ENCODE measurements at places on chromosomes 6 and 20. TPM values are rescaled to one million over a fixed set of nuclear protein-coding genes. Genes with fewer than 3 reads are reported as not detected.

GRCh38 chr6:132199343-132199742 lies 201.9 kb downstream of the MOXD1 start:
- no peaks in the 10 kb centered on the region for H3K27me3 ChIP-seq
- DNase-seq: peak; percentile 90
- no peaks in the 10 kb centered on the region for H3K36me3 ChIP-seq
- H3K4me1 ChIP-seq: peaks cover 9% of the 10 kb centered on the region

- DNase-seq: no peak
- H3K27me3 ChIP-seq: peaks cover 4% of the 10 kb centered on the region
- no peak overlapping the region for H3K4me3 ChIP-seq
- no peaks in the 10 kb centered on the region for H3K4me1 ChIP-seq
- no peak overlapping the region for H3K27ac ChIP-seq
Observed at GRCh38 chr6:96907498-96907897, 9.8 kb upstream of the NDUFAF4 start.

DNA sequence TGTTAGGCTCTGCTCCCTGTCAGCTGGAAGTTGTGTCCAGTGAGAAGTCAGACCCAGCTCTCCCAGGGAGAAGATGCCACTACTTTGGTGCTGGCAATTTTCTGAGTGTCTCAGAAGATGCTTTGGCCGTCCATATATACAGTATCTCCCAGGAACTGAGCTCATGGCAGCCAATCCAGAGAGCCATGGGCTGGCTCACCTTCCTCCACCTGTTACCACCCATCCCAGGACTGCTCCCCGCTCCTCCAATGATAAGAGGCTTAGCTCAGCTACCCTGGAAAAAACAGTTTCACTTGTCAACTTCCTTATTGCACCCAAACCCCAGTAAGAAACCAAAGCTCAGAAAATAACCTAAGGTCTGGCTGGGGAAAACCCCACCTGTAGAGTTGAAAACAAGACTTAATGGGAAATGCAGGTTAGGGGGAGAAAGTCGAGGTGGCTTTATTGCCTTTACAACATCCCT lies at the start of gene BNIP5:
Gene BNIP5, minus strand, starts transcription at position 110 of the 463 bp plus-strand sequence. CDS start 6,198 bp downstream, outside the sequence.
- H3K4me1 ChIP-seq: peaks cover 25% of the 10 kb centered on the region
- no peak within 1 kb of the TSS for H3K27ac ChIP-seq
- peaks cover 47% of the 10 kb centered on the region for H3K27me3 ChIP-seq
- H3K36me3 ChIP-seq: no peaks in the 10 kb centered on the region

GRCh38 chr6:90574610-90575009 lies 12.3 kb downstream of the MAP3K7 start:
- no peak for DNase-seq
- no peak overlapping the region for H3K27ac ChIP-seq
- no peaks in the 10 kb centered on the region for H3K4me1 ChIP-seq
- H3K27me3 ChIP-seq: no peaks in the 10 kb centered on the region

GRCh38 chr6:116476002-116476678 lies 15.0 kb downstream of the CALHM6 start:
- no peaks in the 10 kb centered on the region for H3K4me1 ChIP-seq
- H3K27me3 ChIP-seq: no peaks in the 10 kb centered on the region
- H3K36me3 ChIP-seq: no peaks in the 10 kb centered on the region
- no peak overlapping the region for H3K27ac ChIP-seq

DNA sequence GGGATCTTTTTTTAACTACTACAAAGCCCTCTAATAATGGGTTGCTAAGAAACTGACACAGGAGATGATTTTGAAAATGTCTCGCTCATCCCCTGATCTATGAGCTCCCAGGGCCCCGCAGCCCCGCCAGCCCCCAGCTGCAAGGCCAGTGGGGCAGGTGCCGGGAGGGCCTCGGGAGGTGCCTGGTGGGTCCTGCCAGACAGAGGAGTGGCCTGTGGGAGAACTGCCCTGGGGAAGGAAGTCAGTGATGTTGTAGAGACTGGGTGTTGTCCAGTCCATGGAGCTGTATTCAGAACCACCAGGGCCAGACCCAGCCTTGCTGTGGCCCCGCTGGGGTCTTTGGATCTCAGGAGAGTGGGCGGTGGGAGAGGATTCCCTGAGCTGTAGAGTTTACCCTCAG lies 258.7 kb downstream of the TAF4 start:
- no peak for DNase-seq
- H3K4me1 ChIP-seq: peaks cover 38% of the 10 kb centered on the region
- peaks cover 46% of the 10 kb centered on the region for H3K27me3 ChIP-seq
- no peaks in the 10 kb centered on the region for H3K36me3 ChIP-seq

GRCh38 chr6:52491203-52492069 lies 71.3 kb downstream of the EFHC1 start:
- no peaks in the 10 kb centered on the region for H3K4me1 ChIP-seq
- H3K36me3 ChIP-seq: peaks cover 20% of the 10 kb centered on the region
- no peaks in the 10 kb centered on the region for H3K27me3 ChIP-seq
- no peak overlapping the region for H3K27ac ChIP-seq
- DNase-seq: no peak

- DNase-seq: no peak
- no peak overlapping the region for H3K27ac ChIP-seq
- H3K4me3 ChIP-seq: no peak overlapping the region
- H3K27me3 ChIP-seq: no peaks in the 10 kb centered on the region
- H3K4me1 ChIP-seq: no peaks in the 10 kb centered on the region
Observed at GRCh38 chr20:14696937-14697336, 359.5 kb upstream of the FLRT3 start.

Gene EFCAB8
- polyA plus RNA-seq: 0.16 TPM

Gene CST4
- not detected for polyA plus RNA-seq

Gene ADGRF1
- polyA plus RNA-seq: not detected

Gene SLC17A3
- not detected for polyA plus RNA-seq

Gene C20orf141
- not detected for polyA plus RNA-seq

All from muscle of leg (tissue), 16 donors.